ENCODE measurements at places on chromosomes 6 and 20.
A peak's percentile ranks its signal among the peaks of the same experiment; 100 is the strongest.

GRCh38 chr6:153484056-153484455, 353.0 kb upstream of the RGS17 start:
- DNase-seq, result no peak

- no peak for DNase-seq
These were observed 114.4 kb upstream of the ARMC2 start for GRCh38 chr6:108733706-108734265.

GRCh38 chr6:147826698-147827097, 318.2 kb downstream of the SAMD5 start:
- DNase-seq, result no peak

DNA sequence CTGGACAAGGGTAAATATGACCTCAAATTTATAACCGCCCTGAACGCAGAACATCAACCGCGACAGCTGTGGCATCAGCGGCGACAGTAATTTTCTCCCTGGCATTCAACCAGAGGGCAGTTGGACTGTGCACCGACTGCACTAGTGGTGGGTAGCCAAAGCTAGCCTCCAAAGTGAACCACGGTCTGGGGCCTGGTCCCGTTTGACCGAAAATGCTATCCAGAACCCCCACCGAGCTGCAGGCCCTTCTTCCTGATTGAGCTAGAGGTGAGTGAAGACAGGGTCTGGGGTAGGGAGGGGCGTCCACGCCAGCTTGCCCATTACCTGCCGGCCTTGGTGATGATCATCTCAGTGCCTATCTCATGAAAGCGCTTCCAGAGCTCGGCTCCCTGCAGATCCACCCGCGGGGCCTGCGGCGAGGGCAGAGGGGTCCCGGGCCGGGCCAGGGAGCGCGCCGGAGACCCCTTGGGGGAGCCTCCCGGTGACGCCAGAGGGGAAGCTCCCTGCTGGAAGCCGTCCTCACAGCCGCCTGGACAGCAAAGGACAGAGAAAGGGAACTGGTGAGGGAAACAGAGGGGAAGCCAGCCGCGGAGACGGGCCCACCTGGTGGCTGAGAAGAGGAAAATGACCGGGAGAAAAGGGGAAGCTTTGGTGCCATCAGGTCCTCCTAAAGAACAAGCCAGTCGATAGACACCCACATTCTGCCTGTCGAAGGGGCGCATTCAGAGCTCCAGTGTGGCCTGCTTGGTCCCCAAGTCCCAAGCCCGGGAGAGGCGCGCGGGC, 2.0 kb downstream of the TBX18 start:
- no peak for DNase-seq

DNA sequence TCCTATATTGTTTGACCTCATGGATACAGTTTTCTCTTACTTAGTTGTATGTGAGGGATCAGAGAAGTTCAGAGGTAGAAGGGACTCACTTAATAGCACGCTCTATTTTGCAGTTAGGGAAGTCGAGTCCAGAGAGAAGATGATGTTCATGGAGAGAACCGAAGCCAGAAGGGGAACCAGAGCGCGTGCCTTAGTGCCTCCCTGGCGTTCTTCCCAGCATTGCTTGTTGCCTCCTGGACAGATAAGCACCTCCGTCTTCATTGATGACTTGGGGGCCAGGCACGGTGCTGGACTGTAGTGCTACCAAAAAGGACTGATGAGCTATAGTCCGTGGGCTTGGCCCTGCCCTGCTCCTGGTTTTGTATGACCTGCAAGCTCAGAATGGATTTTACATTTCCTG, 109.8 kb downstream of the RPP40 start:
- no peak for DNase-seq

DNA sequence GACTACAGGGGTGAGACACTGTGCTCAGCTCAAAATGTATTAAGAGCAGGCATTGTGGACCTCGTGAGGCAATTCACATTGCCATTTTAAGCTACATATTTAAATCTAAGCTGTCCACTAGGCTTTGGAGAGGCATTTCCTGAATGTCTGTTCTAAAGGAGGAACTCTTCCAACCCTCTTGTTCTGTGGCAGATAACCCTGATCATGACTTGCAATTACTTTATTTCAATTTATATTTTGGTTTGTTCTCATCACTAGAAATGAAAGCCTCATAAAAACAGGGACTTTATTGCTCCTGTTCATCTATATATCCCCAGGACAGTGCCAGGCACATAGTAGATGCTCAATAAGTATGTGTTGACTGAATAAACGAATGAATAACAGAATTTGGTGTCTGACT, 84.0 kb upstream of the SALL4 start:
- no peak for DNase-seq

- DNase-seq, result no peak
These were observed 43.7 kb upstream of the BPIFA2 start for GRCh38 chr20:33124261-33124660.

- DNase-seq, result no peak
These were observed 627.9 kb downstream of the PRKN start for GRCh38 chr6:162099685-162100084.

DNA sequence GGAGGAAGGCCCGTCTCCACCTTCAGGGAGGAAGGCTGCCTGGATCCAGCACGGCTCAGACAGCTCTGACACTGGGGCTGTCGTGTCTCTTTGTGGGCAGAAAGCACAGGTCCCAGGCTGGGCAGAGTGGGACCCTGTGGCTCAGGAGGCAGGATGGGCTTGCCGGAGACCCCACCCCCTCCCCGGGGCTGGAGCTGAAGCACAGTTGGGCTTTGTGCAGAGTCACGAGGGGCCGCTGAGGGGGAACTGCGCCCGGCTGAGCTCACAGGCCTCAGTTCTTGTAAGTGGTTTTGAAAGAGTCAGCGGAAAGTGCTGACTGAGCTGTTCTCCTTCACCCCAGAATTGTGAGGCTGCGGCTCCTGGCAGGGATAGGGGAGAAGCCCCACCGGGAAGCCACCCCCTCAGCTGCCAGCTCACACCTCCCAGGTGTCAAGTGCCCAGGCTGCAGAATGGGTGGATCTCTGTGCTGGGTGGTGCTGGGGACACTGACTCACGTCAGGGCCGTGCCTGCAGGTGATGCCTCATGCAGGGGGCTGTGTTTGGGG, 145.5 kb upstream of the RNF24 start:
- DNase-seq, result peak; percentile 39

GRCh38 chr6:45667766-45668165, 290.0 kb upstream of the SUPT3H start:
- DNase-seq, result no peak

GRCh38 chr20:21101453-21101931, 4.7 kb downstream of the LINC00237 start:
- no peak for DNase-seq

DNA sequence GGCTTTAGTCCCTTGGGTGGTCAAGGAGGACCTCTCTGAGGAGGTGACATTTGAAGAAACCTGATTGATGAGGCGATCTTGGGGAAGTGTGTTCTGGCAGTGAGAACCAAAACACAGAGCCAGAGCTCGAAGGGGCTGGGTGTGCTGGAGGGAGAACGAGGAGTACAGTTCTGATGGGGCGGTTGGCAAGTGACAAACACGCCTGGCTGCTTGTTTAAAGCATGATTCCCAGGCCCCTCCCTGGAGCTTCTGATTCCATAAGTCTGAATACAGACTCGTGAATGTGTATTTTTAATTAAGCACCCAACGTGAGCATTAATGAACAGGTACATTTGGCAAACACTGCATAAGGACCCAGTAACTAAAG, 886 bp upstream of the NFATC2 start:
- DNase-seq, result no peak

- DNase-seq, result no peak
These were observed 29.1 kb upstream of the HDAC2 start for GRCh38 chr6:114000069-114000468.

- no peak for DNase-seq
These were observed 358.2 kb downstream of the CD109 start for GRCh38 chr6:74054190-74054589.

GRCh38 chr6:54301770-54302169, 6.5 kb upstream of the TINAG start:
- DNase-seq, result no peak

- DNase-seq, result no peak
These were observed 369.3 kb downstream of the GRIK2 start for GRCh38 chr6:101762851-101763250.

DNA sequence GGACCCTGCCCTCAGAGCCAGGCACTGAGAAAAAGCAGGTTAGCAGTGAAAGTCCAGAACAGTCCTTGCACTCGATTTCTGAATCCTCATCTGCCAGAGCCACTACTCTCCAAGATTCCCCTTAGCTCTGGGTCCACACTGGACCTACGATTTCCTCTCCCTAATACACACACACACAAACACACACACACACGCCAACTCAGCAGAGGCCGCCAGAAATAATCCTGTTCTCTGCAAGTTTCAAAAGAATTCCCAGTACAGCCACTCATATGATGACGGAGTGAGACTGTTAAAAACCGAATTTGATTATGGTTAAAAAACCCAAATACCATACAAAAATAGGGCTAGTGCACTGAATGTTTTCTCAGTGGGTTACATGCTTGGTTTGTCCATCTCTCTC, 90.8 kb downstream of the GMPR start:
- DNase-seq, result no peak

GRCh38 chr6:110728501-110728900, 86.8 kb downstream of the CDK19 start:
- no peak for DNase-seq

GRCh38 chr6:166958926-166959861, 2.8 kb upstream of the RNASET2 start:
- DNase-seq, result peak; percentile 37

DNA sequence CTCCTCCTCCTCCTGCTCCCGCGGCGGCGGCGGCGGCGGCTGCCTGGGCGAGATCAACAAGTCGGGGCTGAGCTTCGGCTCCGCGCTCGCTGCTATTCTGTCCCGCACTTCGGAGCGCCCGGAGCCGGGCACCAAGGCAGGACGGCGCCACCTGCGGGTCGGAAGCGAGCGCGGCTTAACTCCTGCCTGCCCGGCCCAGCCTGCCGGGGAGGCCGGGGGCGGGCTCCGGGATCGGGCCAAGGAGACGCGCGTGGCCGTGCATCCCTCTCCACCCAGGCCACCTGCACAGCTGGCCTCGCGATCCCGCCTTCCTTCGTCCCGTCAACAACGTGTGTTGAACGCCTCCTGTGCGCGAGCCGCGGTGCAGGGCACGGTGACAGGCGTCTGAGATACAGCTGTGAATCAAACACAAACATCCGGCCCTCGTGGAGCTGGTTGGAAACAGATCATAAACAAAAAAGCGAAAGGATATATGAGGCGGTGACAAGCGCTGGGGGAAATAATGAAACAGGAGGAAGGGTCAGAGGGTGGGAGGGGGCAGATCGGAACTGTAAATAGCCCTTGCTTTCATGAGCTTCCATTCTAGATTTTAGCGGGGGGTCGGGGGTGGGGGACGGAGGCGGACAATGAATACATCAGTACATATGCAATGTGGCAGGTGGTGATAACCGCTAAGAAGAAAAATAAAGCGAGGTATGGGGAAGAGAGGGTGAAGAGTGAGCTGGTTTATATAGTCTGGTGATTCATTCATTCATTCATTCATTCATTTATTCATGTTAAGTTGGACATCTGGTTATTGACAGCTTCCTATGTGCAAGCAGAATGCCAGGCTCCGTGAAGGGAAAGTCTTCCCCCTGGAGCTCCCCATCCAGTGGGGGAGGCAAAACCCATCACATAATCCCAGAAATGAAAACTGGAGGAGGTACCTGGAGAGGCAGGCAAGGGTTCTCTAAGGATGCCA, 2.0 kb upstream of the KCNB1 start:
- peak; percentile 35 for DNase-seq

GRCh38 chr6:69007781-69008180, 372.7 kb downstream of the ADGRB3 start:
- no peak for DNase-seq

DNA sequence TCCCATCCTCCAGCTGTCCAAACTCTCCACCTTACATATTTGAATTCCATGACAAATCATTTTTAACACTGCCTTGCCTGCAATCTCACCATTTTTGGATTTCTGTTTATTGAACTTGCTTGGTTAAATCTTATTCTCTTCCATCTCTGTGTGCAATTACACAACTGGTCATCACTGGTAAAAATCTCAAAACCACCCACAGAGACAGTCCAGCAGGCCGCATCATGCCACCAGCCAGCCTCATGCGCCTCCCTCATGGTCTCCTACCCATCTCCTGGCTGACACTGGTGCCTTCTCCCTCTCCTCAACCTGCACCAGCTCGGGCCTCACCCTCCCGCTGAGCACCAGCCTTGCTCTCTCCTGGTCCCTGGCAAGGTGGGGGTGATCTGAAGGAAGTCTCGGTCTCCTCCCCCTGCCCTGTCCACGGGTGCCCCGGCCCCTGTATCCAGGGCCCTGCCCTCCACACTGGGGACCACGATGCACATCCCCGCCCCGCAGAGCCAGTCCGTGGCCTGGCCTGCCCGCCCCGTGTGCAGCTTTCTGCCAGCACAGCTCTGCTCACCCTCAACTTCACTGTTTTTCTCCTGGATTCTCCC, 92.0 kb downstream of the THBS2 start:
- DNase-seq, result no peak

DNA sequence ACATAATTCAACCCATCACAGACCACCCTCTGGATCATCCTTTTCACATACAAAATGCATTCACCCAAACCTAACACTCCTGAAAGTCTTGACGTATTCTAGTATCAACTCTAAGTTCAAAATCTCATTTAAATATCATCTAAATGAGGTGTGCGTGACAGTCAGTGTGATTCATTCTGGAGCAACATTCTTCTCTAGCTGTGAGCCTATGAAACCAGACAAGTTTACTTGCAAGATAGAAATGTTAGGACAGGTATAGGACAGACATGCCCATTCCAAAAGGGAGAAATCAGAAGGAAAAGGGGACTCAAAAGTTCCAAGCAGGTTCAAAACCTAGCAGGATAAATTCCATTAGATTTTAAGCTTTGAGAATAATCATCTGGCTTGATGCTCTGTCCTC, 329.7 kb downstream of the CD83 start:
- DNase-seq, result no peak

- no peak for DNase-seq
These were observed 23.1 kb downstream of the IYD start for GRCh38 chr6:150391890-150392289.

DNA sequence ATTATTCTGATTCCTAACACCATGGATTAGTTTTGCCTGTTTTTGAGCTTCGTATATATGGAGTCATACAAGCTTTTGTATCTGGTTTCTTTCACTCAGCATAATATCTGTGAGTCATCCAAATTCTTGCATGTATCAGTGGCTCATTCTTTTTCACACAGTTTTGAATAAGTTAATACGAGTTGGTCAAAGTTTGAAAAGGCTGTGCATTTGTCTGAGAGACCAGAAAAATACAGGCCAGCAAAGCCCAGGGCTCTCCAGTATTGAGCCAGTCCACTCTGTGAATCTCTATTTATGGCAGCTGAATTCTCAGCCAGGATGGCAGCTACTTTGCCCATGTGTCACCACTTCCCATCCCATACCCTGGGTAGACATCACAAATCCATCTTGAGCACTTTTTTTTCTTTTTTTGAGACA, 7.2 kb upstream of the CHMP4B start:
- no peak for DNase-seq

Data from T-helper 9 cell (primary cell).